Stimulated activated CD4-positive, alpha-beta T cell treated with anti-CD3 and anti-CD28 coated beads, Interleukin-12 subunit alpha, Interleukin-12 subunit beta, amount 100 ng/mL, for 24 hours (primary cell): ENCODE measurements at places on chromosomes 12 and 14.

- DNase-seq, result no peak
Observed at GRCh38 chr12:82781309-82781997, 94.7 kb downstream of the TMTC2 start.

DNA sequence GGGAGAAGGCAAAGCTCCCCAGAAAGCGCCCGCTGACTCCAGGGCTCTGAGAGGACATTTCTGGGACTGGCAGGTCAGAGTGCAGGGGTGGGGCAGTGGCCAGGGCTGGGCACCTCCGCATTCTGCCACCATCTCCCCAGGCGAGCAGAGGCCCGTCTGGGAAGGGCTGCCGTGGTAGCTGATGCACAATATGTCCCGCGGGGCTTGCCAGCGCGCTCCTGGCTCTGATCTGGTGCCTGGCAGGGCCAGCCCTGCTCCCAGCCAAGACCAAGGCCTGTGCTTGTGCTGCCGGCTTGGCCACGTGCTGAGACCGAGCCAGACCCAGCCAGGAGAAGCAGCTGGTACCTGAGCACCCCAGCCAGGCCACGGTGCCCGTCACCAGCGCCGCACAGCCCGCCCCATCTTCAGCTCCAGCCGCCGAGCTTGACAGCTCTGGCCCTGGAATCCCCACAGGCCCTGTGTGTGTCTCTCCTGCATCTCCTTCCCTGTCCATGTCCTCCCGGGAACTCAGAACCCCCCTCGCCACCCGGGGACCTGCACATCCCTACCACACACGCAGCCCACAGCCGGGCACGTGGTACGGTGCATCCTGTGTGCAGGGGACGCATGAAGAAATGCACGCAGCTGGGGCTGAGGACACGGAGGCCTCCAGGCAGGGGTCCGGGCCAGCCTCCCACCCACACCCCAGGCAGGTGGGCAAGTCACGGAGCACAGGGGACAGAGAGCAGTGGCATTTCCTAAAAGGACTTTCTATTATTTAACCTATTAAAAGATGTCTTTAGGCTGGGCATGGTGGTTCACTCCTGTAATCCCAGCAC lies 68.6 kb upstream of the C14orf180 start:
- DNase-seq, result no peak

GRCh38 chr12:122834104-122834920 lies 945 bp upstream of the HIP1R start:
- DNase-seq, result no peak

DNA sequence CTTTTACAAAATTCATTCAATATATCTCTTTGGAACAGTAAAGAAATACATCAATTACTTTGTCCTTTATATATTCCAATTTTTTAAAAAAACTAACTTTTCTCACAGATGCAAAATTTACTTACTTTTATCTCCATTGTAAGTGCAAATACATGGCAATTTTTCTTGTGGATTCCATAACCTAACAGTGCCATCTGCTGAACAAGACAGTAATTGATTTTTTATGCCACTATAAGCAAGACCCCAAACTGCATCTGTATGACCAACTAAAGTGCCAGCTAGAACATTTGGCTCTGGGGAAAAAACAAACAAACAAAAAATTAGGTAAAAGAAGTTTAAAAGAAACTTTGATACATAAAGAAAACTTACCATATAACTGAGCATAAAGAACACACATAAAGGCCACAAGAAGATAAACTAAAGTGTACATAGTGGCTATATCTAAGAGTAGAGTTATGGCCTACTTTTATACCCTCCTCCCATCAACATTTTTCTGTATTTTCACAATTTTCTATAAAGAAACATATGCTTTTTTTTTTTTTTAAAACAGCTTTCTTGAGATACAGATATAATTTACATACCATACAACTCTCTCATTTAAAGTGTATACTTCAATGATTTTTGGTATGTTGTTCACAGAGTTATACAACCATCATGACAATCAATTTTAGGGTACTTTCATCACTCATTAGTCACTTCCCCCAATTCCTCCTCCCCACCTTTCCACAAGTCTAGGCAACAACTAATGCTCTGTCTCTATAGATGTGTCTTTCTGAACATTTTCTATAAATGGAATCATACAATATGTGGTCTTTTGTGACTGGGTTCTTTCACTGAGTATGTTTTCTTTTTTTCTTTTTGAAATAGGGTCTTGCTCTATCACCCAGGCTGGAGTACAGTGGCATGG lies 32.6 kb downstream of the COCH start:
- DNase-seq, result no peak

DNA sequence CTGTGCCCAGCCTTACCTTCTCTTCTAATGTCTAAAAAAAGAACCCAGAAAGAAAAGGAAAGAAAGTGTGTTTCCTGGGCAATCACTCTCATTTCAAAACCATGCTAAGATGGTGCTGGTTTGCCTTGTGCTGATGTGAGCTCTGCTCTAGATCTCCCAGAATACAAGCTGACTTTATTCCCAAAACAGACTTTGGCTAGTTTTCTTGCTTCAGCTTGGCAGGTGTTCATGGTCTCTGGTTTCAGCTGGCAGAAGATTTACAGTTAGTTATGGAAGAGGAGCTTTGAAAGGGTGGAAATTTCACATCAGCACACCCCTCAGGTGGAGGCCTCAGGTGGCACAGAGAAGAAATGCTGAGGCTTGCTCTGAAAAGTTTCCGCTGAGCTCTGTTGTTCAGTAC lies 34.4 kb downstream of the PPP1R36 start:
- no peak for DNase-seq

DNA sequence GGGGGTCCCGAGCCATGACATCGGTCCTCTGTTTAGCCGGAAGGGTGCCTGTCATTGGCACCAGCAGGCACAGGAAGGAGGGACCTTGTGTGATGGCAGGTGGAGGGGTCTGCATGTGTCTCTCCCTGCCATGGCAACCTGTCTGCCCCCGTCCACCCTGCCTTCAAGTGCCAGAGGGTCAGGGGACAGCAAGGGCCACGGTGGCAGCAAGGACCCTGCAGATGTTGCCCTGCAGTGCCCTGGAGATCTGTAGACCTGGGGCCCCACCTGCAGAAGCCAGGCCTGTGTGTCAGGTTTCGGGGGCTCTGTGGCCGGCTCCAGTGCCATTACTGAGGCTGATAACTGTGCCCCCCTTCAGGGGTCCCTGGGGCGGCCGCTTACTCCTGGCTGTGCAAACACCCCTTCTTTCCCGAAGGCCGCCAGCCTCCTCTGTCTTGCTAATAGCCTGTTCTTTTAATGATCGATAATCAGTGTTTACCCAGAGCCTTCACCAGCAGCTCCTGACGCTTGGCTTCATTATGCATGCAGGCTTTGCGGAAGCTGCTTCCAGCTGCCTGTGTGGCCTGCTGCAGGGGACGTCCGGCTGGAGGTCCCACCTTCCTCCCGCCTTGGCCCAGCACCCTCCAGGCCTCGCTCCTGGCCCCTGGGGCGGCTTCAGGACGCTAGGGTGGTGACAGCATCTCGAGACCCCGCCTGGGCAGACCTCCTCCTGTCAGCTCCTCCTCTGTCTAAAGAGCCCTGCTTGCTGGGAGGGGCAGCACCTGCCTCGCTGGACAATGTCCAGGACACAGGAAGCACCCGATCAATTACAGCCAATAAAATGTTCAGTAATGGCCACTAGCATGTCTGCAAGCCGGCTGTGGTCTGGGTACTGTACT lies 153.0 kb downstream of the KIF26A start:
- no peak for DNase-seq

- DNase-seq, result no peak
Observed at GRCh38 chr12:57366315-57366714, 64.5 kb downstream of the R3HDM2 start.

DNA sequence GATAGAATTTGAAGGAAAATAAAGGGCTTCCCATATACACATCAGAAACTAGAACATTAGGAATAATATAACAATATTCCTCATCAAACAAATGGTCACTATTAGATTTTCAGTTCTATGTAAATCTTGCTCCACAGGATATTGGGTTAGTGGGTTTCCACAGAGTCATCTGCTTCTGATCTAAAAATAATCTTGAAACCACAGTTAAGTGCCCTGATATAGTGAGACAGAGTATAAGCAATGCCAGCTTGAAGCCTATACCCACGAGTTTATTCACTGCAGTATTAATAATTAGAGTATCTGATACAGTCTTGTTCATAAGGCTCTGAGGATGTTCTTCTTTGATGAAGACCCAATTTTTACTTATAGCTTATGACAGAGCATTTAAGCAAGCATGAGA lies 74.5 kb upstream of the ATF7IP start:
- no peak for DNase-seq
